ENCODE measurements at places on chromosomes 1 and 21.

GRCh38 chr21:21860888-21861287 lies 862.7 kb downstream of the NCAM2 start:
- no peak for DNase-seq

- no peak for DNase-seq
Measured at GRCh38 chr1:204278251-204278650, 64.5 kb upstream of the GOLT1A start.

GRCh38 chr1:64711266-64711665 lies 33.6 kb upstream of the RAVER2 start:
- DNase-seq, result no peak

GRCh38 chr1:228974273-228974672 lies 239.0 kb downstream of the RHOU start:
- DNase-seq, result no peak

DNA sequence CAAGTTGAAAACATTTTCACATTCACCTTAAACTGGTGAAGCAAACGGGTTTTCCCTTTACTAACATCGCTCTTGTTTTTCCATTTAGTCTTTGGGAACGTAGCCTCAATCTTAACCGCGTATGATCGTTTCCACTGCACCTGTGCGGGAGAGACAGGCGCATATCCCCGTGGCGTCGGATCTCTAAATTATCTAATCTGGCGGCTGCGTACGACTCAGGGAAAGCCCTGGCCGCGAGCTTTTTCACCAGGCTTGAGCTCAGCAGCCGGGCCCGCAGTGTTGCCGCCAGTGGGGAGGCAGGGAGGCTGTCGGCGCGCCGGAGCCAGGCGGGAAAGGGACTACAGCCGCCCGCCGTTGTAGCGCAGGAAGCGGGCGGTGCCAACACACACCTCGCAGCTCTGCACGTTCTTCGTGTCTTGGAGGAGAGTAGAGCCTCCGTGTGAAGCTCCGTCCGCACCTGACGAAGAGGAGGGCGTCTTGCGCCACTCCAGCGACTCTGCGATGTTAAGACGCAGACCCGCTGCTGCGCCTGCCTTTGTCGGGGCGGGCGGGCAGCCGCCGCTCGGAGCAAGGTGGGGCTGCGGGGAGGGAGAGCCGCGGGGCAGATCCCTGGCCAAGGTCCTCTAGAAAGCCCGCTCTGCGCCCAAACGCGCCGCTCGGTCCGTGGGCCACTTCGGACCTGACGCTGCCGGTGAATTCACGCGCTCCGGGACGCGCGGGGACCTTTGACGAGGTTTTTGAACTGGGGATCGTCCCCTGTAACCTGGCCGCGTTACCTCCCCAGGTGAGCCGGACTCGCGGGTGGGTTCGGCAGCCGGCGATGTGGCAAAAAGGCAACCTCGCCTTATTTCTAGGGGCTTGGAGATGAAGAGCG lies 18.5 kb upstream of the TBX15 start:
- no peak for DNase-seq

DNA sequence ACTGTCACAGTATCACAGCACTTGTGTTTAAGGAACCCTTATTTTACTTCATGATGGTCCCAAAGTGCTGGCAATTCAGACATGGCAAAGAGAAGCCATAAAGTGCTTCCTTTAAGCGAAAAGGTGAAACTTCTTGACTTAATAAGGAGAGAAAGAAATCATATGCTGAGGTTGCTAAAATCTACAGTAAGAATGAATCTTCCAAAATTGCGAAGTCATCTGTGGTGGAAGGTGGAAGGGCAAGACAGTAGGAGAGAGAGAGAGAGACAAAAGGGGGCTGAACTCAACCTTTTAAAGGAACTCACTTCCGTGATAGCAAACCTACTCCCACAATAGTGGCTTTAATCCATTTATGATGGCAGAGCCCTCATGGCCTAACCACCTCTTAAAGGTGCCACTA lies 19.3 kb upstream of the AADACL3 start:
- no peak for DNase-seq

- no peak for DNase-seq
Measured at GRCh38 chr1:117363571-117364048, 3.6 kb upstream of the MAN1A2 start.

DNA sequence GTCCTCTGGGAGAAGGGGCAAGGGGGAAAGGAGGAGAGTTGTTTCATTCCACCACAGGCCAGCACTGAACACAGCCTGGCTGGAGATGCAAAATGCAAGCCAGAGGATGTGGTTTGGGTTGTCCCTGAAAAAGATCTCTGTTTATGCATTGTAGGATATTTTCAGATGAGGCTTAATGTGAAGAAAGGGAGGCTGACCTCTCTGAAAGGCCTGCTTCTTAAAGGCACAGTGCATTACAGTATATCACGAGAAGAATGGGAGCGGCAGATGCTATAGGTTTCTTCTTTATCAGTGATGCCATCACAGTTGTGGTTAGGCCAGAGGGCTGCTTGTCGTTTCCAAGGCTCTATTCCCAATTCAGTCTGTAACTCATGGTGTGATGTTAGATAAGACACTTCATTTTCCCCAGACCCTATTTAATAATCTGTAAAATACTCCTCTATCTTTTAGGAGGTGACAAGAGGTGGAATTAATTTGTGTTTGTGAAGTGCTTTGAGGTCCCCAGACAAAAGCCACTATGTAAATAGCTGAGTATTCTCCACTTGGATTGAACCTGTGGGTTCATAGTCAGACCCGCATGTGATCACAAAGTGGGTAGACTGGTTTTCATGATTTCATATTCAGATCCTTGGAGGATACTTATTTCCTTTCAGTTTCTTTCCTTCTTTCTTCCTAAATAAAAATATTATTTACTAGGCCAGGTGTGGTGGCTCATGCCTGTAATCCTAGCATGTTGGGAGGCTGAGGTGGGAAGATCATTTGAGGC lies 76.5 kb upstream of the WDR26 start:
- DNase-seq, result no peak

GRCh38 chr1:152886085-152886484 lies 8.0 kb downstream of the SMCP start:
- no peak for DNase-seq

- no peak for DNase-seq
Measured at GRCh38 chr1:164562061-164562460, 3.1 kb downstream of the PBX1 start.

- DNase-seq, result no peak
Measured at GRCh38 chr1:151062741-151063371, 2.7 kb downstream of the MLLT11 start.

DNA sequence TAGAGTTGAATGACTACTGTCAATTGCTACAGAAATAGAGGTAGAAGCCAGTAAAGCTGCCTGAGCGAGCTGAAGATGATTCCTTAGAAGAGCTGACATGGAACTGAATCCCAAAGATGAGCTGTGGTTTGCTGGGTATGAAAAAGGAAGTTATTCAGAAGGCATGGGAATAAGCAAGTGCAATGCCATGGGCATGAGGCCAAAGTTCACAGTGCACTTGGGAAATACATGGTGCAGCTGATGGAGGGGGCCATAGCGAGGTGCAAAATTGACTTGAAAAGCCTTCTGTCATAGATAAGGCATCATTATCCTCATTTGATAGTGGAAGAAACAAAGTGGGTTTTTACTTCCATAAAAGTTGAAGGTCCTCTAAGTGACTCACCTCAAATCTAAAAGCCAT lies 88.6 kb downstream of the NEK7 start:
- DNase-seq, result no peak

GRCh38 chr21:44846485-44847260 lies 26.8 kb downstream of the PTTG1IP start:
- no peak for DNase-seq

- no peak for DNase-seq
Measured at GRCh38 chr21:44920694-44921604, at the start of gene ITGB2. ITGB2 (minus strand) TSS chr21:44920899; CDS start chr21:44910782, 10,117 bp downstream.

DNA sequence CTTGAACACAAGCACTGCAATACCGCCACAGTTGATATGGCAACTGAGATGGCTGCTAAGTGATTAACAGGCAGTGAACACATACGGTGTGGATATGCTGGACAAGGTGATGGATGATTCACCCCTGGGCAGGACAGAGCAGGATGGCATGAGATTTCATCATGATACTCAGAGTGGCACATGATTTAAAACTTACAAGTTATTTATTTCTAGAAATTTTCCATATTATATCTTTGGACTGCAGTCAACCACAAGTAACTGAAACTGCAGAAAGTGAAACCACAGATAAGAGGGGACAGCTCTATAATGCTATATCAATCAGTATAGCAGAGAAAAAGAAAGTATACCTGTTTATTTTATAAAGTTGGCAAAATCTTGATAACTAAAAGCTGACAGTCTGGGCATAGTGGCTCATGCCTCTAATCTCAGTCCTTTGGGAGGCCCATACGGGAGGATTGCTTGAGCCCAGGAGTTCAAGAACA lies 47.9 kb downstream of the PHACTR4 start:
- DNase-seq, result no peak

GRCh38 chr1:232363008-232363407 lies 266.9 kb downstream of the SIPA1L2 start:
- no peak for DNase-seq

GRCh38 chr1:209404577-209404976 lies 178.9 kb upstream of the CAMK1G start:
- DNase-seq, result no peak

- no peak for DNase-seq
Measured at GRCh38 chr1:100325415-100326324, 26.6 kb upstream of the CDC14A start.

DNA sequence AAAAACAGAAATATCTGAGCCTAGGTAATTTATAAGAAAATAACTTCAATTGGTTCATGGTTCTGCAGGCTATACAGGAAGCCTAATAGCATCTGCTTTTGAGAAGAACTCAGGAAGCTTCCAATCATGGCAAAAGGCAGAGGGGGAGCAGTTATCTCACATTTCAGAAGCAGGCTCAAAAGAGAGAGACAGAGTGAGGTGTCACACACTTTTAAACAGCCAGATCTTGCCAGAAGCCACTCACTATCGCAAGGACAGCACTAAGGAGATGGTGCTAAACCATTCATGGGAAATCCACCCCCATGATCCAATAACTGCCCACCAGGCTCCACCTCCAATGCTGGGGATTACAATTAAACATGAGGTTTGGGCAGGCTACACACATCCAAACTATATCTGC lies 25.5 kb downstream of the RGS18 start:
- DNase-seq, result no peak

GRCh38 chr21:33642027-33642895 lies at the start of gene ITSN1:
ITSN1 (plus strand) TSS chr21:33642501; CDS start chr21:33718829, 76,328 bp downstream.
- DNase-seq, result peak; percentile 97

- no peak for DNase-seq
Measured at GRCh38 chr1:244242446-244242845, 191.4 kb downstream of the ZBTB18 start.

GRCh38 chr1:73887412-73887811 lies 310.6 kb downstream of the LRRIQ3 start:
- no peak for DNase-seq

GRCh38 chr1:234962340-234962989 lies 166.2 kb downstream of the TOMM20 start:
- DNase-seq, result no peak

DNA sequence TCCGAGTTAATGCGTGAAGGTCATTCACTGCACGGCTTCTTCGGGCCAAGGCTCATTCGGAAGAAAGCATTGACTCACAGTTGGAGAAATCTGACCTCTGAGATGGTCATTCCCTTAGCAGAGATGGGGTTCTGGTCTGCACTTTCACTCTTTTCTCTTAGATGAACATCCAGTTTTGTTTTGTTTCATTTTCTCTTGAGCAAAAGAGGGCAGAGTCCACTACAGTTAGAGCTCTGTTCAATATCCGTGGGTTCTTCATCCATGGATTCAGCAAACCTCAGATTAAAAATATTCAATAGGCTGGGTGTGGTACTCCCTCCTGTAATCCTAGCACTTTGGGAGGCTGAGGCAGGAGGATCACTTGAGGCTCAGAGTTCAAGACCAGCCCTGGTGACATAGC lies 57.4 kb upstream of the SIPA1L2 start:
- no peak for DNase-seq

GRCh38 chr1:67844988-67845387 lies 11.7 kb upstream of the GNG12 start:
- DNase-seq, result no peak

Measured in SHP77 (cell line).